Activated CD4-positive, alpha-beta T cell treated with anti-CD3 and anti-CD28 coated beads for 24 hours (primary cell): ENCODE measurements at places on chromosomes 6 and 20.

- no peak for DNase-seq
Observed at GRCh38 chr20:2773812-2774211, 26.6 kb downstream of the CPXM1 start.

GRCh38 chr6:85134172-85134571 lies 315.7 kb upstream of the NT5E start:
- no peak for DNase-seq

DNA sequence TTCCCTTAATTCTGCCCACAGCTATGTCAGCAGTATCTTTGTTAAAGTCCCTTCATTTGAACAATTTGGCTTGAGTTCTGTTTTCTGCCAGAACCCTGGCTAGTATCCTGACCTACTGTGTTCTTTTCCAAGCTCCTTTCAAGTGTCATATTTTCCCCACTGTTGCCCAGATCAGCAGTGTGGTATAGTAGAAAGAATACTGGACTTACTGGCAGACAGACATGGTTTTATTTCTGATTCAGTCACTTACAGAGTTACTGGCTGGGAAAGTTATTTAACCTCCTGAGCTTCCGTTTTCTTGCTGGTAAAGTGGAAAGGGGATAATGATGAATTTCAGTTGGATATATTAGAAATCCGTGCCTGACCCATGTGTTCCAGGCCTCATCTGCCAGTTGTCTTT lies 39.8 kb upstream of the RAB23 start:
- DNase-seq = no peak

DNA sequence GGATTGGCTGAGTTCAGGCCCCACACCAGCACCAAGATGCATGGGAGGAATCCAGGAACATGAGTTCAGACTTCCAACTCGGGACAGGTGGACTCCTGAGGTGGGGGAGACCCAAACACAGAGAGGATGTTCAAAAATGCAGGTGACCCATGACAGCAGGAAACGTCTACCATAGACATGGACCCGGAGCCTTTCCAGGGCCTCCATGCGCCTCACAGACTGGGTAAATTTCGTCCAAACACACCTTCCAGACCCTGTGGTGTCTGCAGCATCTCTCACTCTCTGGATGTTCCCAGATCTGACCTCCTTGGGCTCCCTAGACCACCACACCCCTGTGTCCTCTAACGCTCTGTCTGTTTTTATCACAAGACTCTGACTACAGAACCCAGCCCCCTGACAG lies 87.7 kb downstream of the PXDC1 start:
- DNase-seq = no peak

DNA sequence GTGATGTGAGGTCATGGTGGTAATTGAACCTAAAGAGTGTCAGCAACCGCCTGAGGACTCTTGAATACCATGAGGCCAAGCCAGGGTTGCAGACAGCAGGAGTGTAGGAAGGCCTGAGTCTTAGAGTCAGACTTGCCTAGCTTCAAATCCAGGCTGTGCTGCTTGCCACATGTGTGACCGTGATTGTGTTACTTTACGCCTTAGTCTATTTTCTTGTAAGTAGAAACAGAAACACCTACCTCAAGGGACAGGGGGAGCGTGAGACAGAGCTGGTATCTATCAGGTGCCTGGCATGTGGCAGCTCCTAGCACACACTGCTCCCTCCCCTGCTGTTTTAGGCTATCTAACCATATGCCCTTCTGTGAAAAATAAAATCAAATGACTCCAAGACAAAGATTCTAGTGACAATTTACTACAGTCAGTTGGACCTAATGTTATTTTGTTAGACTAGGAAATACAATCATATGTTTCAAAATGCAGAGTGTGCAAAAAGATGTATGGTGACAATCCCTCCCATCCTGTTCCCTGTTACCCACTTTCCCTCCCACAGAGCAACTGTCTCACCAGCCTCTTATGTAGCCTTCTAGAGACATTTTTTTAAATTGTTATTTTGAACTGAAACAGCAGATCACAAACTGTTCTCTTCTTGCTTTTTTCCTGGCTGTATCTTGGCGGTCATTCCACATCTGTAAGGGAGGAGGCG lies 21.7 kb downstream of the TAF8 start:
- DNase-seq = no peak

DNA sequence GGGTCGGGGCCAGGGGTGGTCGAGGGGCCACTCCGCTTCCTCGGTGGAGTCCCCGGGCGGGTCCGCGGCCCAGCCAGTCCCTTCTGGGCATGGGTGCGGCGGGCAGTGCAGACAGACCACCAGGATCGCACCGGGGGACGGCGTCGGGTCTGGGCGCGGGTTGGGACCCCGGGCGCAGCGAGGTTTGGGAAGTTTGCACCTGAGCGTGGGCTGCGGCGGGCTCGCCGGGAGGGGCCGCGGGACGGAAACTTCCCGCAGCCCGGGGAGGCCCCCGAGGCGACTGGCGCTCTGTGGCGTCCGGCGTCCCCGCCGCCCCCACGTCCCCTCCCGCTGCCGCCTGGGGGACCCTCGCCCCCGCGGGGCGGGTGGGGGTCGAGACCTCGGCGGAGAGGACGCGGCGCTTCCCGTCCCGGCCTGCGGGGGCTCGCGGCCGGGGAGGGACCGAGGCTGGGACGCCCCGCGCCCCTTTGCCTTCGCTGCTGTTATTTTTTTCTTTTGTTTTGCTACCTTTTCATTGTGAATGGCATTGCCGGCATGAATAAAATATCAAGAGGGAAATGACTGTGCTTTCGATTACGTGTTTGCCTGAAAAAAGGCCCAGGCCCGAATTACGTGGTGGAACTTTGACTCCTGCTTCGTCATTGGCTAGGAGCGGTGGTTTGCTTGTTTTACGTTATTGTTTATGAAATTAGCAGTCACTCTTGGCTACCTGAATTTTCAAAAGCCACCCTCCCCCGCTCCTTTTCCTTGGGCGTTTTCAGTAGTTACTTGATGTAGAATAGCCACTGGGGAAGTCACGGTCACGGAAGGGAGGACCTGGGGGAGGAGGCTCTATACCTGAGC lies 703 bp downstream of the SNX9 start:
- DNase-seq = peak; percentile 67

DNA sequence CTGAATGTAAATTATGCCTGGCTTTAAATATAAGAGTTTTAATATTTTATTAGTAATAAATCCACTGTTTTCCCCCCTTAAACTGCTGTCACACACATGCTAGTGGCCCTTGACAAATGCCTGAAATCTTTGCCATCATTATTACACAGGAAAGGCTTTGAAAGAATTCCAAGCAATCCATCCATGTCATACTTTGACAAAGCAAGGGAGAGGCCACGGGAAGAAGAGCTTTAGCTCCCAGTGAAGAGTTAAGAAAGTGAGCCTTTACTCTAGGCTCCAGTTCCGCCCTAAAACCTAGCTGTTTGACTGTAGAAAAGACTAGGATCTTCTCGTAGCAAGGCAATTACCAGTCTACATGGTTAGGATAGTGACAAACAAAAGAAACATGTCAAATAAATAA lies 147.9 kb downstream of the GMDS start:
- DNase-seq = no peak

GRCh38 chr6:169115632-169116031 lies 138.0 kb downstream of the THBS2 start:
- DNase-seq = no peak

GRCh38 chr6:90397929-90398674 lies 101.5 kb upstream of the BACH2 start:
- peak; percentile 74 for DNase-seq

DNA sequence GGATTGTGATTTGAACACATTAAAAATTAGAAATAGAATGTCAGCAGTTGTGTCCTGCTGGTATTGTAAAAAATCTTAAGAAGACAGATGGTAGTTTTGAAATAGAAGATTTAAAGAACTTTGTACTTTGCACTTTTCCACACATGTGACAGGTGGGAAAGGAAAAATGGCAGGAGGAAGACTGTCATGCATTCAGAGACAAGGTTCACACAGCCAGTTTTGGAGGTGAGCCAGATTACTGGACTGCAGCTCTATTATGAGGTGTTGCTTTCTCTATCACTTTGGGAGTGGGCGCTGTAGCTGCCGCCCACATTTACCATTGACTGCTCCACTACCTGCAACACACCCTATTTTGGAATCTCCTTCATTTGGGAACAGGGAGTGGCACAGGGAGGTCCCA lies 12.1 kb upstream of the NDUFAF4 start:
- no peak for DNase-seq

- no peak for DNase-seq
Observed at GRCh38 chr6:1630771-1631217, 21.1 kb downstream of the FOXC1 start.

DNA sequence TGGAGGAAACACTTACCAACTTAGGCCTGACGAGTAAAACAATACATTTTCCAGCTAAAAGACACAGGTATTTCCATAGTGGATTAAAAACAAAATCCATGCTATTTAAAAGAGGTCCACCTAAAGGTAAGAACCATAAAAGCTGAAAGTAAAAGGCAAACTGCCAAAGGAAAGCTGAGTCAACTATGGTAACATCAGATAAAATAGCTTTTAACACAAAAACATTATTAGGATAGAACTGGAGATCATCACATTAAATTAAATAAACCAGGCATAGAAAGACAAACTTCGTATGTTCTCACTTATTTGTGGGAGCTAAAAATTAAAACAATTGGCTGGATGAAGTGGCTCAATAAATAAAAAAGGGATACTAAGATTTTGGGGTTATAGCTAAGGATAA lies 166.8 kb upstream of the SLC22A16 start:
- no peak for DNase-seq

GRCh38 chr6:134553936-134554335 lies 236.0 kb upstream of the SGK1 start:
- DNase-seq = no peak

GRCh38 chr20:57672164-57672563 lies 37.7 kb downstream of the PMEPA1 start:
- DNase-seq = no peak

GRCh38 chr20:61779176-61779965 lies 286.3 kb downstream of the TAF4 start:
- DNase-seq = no peak

- no peak for DNase-seq
Observed at GRCh38 chr6:136840276-136841001, 18.0 kb downstream of the PEX7 start.

DNA sequence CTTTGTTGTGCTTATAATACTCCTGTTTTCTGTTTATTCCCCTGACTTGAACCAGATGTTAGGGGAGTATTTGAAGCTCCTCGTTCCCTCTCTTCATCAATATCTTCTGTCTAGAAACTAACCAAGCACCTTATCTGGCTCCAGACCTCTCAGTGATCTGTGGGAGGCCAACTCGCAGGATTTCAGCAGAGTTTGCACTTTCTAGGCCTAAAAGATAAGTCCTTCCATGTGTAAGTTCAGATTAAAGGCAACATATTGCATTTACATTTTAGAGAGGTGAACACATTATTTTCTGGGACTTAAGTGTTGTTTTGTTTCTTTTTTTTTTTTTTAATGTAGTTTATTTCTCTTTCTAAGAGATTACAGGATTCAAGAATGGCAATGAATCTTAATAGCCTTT lies 139.4 kb upstream of the AKAP12 start:
- DNase-seq = no peak

GRCh38 chr20:21396599-21397340 lies 556 bp downstream of the NKX2-4 start:
- no peak for DNase-seq

- no peak for DNase-seq
Observed at GRCh38 chr6:88650029-88650619, 313.3 kb downstream of the RNGTT start.

DNA sequence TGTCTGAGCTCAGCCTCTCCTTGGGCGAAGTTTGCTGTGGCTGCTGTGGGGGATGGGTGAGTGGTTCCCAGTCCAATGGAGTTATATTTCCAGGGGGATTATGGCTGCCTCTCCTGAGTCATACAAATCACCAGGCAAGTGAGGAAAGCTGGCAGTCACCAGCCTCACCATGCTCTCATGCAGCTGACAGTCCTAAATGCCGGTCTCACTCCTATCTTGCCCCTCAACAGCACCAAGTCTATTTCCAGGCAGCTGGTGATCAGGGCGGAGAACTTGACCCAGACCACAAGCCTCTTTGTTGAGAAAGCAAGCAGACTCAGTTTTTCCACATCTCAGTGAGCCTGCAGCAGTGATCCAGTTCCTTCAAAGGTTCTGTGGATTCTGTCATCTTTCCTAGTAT lies 98.9 kb downstream of the TBC1D32 start:
- DNase-seq = no peak

- no peak for DNase-seq
Observed at GRCh38 chr6:79073888-79074287, 4.2 kb downstream of the PHIP start.

GRCh38 chr6:108805611-108806167 lies 42.5 kb upstream of the ARMC2 start:
- no peak for DNase-seq

GRCh38 chr6:33271117-33271467 lies 584 bp downstream of the VPS52 start:
- no peak for DNase-seq

DNA sequence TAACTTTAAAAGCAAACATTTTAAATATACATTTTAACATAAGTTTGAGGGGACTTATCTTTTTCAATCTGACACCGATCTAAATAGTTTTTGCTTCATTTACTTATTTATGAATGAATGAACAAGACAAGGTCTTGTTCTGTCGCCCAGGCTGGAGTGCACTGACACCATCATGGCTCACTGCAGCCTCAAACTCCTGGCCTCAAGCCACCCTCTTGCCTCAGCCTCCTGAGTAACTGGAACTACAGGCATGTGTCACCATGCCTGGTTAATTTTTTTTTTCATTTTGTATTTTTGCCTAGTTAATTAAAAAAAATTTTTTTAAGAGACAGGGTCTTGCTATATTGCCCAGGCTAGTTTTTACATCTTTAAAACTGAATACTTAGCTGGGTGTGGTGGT lies 25.4 kb downstream of the FBXO9 start:
- no peak for DNase-seq

- DNase-seq = no peak
Observed at GRCh38 chr20:45070932-45071632, 29.8 kb downstream of the KCNS1 start.

- DNase-seq = no peak
Observed at GRCh38 chr6:13696226-13696625, 15.4 kb downstream of the RANBP9 start.

DNA sequence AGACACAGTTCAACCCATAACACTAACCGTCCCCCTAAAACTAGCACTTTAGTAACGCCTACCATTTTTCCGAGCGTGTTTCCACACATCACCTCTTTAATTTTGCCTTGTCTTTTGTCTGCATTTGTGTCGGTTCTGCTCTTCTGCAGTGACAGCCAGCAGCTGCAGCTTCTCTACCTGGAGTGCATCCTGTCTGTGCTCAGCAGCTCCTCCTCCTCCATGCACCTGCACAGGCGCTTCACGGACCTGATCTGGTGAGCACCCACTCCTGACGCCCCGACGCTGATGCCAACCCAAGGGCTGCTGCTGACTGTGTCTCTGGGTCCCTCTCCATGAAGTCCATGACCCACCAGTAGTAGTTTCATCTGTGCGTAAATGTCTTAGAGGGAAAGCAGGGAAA lies 35.4 kb upstream of the PBOV1 start:
- no peak for DNase-seq

GRCh38 chr6:168159506-168159905 lies 80.5 kb upstream of the FRMD1 start:
- DNase-seq = no peak

- DNase-seq = no peak
Observed at GRCh38 chr20:31811796-31812728, 7.1 kb upstream of the MYLK2 start.
